ENCODE measurements at places on chromosomes 3 and 15.

DNA sequence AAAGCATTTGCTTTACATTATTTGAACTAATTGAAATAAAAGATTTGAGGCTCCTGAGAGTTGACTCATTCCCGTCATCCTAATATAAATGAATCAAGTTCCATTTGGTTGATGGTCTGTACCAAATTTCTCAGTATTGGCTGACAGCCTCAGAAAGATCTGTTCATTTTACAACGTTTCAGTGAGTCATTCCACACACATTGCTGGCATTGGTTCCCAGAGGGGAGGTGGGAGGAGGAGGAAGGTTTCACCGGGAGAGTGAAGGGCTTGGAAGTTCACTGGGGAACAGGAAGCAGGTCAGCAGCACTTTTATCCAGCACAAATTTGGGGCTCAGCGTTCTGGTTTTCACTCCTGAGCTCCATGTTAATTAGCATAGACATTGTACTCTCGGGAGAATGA lies 176.7 kb upstream of the CADPS start:
- no peak for DNase-seq

- no peak for DNase-seq
Measured at GRCh38 chr3:47617086-47618010, 38.7 kb upstream of the CSPG5 start.

- DNase-seq: no peak
Measured at GRCh38 chr3:195847055-195847950, 35.6 kb upstream of the MUC4 start.

DNA sequence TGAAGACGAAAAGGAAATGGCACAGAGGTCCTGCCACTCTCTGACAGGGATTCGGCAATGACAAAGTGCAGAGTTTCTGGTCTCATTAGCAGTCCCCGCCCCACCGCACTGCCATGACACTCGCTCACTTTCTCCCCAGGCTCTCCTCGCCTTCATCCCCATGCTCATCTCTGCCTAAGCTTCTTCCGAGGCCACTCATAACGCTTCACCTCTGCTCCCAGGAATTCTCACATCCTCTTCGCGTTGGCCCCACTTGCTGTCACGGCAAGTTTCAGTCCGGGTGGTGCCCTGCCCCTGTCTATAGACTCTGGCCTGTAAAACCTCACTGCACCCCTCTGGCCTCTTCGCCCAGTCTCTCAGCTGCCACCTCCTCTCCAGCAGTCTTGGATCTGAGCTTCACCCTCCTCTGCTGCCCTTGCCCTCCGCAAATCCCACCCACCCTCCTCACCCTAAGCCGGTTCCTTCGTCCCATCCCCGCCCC lies 654 bp downstream of the RUBCN start:
- no peak for DNase-seq

- no peak for DNase-seq
Measured at GRCh38 chr3:115111632-115112031, 35.5 kb downstream of the ZBTB20 start.

DNA sequence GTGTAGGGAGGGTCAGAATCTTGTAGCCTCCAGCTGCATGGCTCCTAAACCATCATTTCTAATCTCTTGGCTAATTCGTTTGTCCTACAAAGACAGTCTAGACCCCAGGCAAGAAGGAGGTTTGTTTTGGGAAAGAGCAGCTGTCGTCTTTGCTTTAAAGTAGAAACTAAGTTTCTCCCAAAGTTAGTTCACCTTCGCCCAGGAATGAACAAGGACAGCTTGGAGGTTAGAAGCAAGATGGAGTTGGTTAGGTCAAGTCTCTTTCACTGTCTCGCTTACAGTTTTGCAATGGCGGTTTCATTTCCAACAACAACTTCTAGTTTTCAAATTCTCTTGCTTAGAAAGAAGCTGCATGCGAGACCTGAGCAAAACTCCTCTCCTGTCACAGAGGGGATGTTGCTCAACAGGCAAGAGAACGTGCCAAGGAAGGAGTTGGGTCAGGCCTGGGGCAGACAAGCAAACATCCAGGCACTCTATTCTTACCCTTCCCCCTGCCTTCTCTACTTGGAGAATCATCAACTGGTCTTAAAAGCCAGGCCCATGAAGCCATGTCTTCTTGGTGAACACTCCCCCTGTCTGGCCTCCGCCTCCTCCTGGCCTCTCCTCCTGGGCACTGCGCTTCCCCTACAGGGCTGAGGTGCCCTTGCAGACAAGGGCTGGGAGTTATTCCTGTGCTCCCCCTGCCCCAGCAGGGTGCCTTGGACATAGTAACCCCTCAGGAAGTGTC lies 57.6 kb downstream of the TMEM44 start:
- no peak for DNase-seq

DNA sequence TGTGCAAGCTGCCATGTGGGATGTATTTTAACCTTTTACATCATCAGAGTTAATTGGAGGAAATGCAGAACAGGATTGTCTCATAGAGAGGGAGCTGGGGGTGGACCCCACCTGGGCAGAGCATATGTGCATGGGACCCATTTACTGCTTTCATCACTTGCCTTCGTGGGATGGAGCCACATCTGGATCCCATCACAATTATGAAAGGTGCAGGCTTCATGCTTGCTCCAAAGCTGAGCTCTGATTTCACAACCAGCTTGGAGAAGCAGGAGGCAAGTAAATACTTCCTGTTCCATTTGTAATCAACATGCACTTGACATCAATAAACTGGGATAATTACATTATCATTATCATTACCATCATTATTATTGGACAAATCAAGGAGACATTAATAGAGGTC lies 161.9 kb downstream of the ALDH1A2 start:
- no peak for DNase-seq

DNA sequence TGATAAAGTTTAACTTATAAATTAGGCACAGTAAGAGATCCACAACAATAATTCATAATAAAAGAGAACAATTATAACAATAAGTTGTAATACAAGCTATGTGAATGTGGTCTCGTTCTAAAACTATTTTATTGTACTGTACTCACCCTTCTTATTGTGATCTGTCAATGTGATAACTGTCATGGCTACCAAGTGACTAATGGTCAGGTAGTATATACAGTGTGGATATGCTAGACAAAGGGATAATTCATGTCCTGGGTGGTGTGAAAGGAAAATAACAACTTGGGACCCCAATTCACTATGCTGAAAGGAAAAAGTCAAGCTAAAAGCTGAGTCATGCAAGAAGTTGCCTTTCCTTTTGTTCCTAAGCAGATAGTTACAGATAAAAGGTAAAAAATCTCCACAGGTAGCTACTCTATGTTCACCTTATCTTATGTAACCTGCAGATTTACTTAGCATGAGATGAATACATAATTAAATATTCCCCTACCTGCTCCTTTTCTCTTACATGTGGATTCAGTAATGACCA lies 10.7 kb upstream of the CYP8B1 start:
- no peak for DNase-seq

GRCh38 chr3:141273700-141274410 lies 42.2 kb downstream of the PXYLP1 start:
- DNase-seq: no peak

GRCh38 chr3:172319595-172319994 lies 128.7 kb downstream of the GHSR start:
- no peak for DNase-seq

GRCh38 chr15:80405970-80406369 lies 1.8 kb downstream of the ARNT2 start:
- DNase-seq: no peak
